Muscle of back (tissue), 13 donors: ENCODE measurements at places on chromosomes 12 and 14. TPM values are rescaled to one million over a fixed set of nuclear protein-coding genes. Genes with fewer than 3 reads are reported as not detected.

PGF gene
- 25.3 TPM for polyA plus RNA-seq

- peak; percentile 90 for DNase-seq
Observed at GRCh38 chr14:60636879-60637478, 12.3 kb downstream of the SIX1 start.

TAS2R8 gene
- not detected for polyA plus RNA-seq

RFLNA gene
- 2.7 TPM for polyA plus RNA-seq

SETD3 gene
- 58.4 TPM for polyA plus RNA-seq

GRCh38 chr14:90301668-90302090 is 30.1 kb downstream of the NRDE2 start:
- DNase-seq, result peak; percentile 71

- peak; percentile 39 for DNase-seq
Observed at GRCh38 chr12:115583591-115583990, 693.9 kb downstream of the MED13L start.

NKX2-1 gene
- polyA plus RNA-seq, result 0.09 TPM

GRCh38 chr12:46468160-46468559 is 95.6 kb upstream of the SLC38A2 start:
- DNase-seq, result no peak

DNA sequence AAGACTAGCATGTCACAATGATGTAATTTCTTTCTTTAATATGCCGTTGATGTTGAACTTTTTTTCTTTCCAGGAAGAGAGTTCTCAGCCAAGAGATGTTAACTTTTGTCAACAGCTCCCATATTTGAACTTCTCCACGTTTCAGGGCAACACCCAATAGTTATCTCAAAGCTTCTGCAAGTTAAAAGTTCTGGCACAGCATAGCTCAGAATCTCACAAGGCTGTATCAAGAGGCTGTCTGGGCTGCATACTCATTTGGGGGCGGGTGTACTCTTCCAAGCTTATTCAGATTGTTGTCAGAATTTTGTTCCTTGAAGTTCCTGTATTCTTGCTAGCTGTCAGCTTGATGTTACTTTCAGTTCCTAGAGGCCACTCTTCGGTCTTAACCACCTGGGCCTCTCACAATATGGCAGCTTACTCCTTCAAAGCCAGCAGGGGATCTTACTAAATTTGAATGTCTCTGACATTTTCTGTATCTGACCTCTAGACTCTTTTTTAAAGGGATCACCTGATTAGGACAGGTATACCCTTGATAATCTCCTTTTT is 38.9 kb downstream of the KCNC2 start:
- DNase-seq, result peak; percentile 9

MDM2 gene
- 44.5 TPM for polyA plus RNA-seq
